Testis (tissue), 5 donors: ENCODE measurements at places on chromosomes 2 and 18. TPM values are rescaled to one million over a fixed set of nuclear protein-coding genes. Genes with fewer than 3 reads are reported as not detected.

DNA sequence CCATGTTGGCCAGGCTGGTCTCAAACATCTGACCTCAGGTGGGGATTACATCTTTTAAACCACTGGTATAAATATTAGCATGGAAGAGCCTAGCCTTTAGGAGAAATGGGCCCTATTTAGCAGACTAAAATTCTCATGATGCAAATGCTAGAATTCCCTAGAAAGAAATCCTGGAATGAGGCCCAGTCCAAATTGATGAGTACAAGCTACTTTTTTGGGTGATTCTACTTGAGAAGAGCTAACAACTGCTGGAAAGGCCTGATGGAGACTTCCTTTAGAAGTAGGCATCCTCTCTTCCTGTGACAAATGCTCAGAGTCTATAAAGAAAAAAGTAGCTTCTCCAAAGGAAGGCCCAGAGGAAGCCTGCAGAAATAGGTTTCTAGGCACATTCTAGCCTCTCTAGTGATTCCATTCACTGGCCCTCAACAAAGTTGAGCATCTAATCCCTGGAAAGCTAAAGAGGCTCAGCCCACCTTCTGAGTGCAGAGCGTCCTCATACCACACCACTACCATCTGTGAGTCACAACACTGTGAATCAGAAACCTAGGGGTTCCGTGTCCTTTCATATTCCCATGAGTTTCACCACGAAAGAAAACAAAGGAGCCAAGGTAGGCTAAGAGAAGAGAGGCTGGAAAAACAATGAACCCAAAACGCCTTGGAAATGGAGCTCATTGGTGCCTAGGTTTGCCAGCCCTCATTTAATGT, 183.1 kb downstream of the C1D start:
- DNase-seq, result no peak

The NT5DC4 gene
- total RNA-seq, result 2.9 TPM

- DNase-seq, result no peak
These were observed 2.9 kb upstream of the TLX2 start for GRCh38 chr2:74511104-74511989.

GRCh38 chr18:49609256-49610021, 47.6 kb downstream of the LIPG start:
- no peak for DNase-seq

DNA sequence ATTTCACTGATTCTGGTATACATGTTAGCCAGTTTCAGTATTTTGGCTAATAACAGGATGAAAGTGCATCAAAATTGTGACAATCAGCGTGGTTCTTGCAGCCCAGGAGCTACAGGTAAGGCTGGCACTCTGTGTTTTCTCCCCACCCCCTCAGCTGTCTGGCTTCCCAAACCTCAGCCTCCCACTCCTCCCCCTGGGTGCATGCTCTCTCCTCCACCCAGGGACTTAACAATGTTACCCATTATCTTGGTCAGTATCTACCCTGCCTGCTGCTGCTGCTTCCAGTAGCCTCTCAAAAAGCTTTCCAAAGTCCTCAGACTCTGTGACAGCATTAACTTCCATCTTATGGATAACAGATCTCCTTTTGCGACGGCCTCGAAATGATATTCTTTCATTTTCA, 41.0 kb downstream of the TRABD2A start:
- DNase-seq, result no peak

DNA sequence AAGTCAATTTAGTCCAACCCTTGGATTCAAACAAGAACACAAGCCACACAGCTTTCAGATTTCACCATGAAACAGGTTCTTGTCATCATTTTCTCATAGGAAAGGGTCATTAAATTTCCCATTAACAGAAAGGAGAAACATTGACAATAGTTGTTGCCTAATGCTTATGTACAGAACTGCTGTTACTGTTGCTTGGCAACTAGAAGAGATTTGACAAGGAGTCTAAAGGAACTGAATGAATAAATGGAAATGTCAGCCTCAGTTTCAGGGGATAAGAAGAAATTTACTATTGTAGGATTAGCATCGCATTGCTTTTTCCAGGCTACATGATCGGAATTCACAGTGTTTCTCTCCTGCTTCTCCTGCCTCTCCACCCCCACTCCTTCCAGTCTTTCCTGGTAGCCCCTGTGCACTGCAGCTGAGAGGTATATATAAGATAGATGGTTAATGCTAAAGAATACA, 90.3 kb downstream of the SPATS2L start:
- DNase-seq, result no peak

- DNase-seq, result no peak
These were observed 68.2 kb upstream of the MC2R start for GRCh38 chr18:13983506-13983905.

DNA sequence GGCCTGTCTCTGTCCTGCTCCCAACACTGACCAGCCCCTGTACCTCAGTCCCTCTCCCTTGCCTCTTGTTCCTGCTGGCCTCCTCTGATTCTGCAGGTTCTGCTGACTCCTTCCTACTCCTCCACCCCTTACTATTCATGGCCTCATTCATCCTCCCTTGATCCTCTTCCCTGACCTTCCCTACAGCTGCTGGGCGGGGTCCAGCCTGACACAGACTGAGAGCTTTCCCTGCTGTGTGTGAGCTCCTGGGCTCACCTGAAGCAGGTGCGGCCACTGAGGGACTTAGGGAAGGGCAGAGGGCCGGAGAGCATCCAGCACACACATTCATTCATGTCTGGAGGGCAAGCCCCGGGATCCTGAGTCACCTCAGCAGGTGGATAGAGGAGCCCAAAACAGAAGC, 185.6 kb downstream of the CTIF start:
- DNase-seq, result no peak

The RMC1 gene
- total RNA-seq, result 33.5 TPM

DNA sequence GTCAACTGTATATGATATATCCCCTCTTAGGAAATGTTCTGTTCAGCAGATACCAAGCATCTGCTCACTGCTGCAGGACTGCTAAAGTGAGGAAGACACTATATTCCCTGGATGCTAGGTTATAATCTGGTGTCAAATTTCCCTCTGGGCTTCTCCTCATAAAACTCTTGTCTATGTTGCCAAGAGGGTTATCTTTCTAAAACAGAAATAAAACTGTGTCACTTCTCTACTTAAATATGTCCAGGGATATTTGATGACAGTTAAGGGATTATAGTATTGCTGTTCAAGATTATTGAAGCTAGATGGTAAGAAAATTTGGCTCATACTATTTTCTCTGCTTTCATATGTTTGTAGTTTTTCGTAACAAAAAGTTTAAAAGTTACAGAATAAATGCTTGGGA, 30.5 kb upstream of the SNRNP27 start:
- no peak for DNase-seq

The NAT8 gene
- total RNA-seq, result not detected

- DNase-seq, result no peak
These were observed 438.6 kb downstream of the RNF144A start for GRCh38 chr2:7355781-7356180.

The CDKL4 gene
- total RNA-seq, result 4.2 TPM

- DNase-seq, result no peak
These were observed 96.9 kb downstream of the TGOLN2 start for GRCh38 chr2:85230679-85231467.

- DNase-seq, result no peak
These were observed 84.0 kb upstream of the ACSL3 start for GRCh38 chr2:222776792-222777191.

GRCh38 chr18:75170022-75170789, 38.7 kb downstream of the PTGR3 start:
- DNase-seq, result no peak

DNA sequence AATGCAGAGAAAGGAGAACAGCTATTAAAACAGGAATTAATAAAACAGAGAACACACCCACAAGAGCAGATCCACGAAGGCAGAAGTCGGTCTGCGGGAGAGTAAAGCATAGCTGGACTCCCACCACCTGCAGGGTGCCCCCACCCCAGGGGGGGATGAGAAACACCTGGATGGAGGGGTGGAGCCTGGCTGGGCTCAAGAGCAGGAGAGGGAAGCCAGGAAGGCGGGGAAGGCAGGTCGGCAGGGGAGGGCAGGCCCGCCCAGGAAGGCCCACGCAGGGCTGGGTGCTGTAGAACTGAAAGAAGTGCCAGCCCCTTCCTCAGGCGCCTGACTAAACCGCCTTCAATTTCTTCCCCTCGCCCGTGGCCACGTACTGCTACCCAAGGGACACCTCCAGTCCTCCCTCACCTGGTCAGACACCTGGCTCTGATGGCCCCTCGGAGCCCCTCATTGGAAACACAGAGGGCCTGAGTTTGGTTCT, 175.4 kb downstream of the HDAC4 start:
- no peak for DNase-seq

GRCh38 chr2:135664623-135665068, 77.0 kb upstream of the UBXN4 start:
- no peak for DNase-seq

DNA sequence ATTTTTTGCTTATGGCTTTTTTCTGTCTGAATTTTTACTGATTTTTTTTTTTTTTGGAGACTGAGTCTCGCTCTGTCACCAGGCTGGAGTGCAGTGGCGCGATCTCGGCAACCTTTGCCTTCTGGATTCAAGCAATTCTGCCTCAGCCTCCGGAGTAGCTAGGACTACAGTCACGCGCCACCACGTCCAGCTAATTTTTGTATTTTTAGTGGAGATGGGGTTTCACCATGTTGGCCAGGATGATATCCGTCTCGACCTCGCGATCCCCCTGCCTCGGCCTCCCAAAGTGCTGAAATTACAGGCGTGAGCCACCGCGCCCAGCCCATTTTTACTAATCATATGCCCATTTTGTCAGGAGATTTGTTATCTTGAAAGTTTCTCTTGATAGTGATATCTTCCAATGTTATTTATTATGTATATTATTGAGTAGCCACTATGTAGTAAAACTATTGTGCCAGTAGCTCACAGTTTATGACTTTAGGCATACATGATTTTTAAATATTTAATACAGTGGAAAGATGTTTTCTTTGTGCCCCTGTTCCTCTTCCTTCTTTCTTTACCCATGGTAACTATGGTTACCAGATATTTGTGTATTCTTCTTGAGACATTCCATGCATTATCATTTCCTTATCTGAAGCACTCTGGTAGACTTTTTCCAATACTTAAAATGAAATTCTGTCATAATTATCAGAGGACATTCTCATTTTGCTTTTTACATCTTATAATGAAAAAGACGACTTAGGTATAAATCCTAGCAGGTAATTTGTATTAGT, 2.1 kb downstream of the HAT1 start:
- DNase-seq, result no peak

DNA sequence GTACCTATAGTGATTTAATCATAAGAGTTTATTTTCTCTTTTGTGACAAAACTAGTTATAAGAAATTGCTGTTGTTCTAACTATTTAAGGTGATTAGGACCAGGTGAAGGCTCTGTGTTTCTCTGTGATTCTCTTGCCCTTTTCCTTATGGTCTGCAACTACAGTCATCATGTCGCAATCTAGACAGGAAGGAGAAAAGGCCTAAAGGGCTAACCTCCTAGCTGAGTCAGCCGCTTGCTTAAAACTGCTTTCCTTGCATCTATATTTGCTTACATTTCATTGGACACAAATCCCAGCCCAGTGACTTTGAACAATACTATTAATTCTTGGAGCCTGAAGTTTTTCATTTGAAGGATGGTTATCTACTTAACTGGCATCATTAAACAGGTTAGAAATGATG, 93.1 kb downstream of the PIK3C3 start:
- no peak for DNase-seq

- DNase-seq, result no peak
These were observed 138.4 kb upstream of the RIOK3 start for GRCh38 chr18:23314672-23315071.
